NCI-H1694 (cell line): ENCODE measurements at places on chromosomes 2 and 18.

DNA sequence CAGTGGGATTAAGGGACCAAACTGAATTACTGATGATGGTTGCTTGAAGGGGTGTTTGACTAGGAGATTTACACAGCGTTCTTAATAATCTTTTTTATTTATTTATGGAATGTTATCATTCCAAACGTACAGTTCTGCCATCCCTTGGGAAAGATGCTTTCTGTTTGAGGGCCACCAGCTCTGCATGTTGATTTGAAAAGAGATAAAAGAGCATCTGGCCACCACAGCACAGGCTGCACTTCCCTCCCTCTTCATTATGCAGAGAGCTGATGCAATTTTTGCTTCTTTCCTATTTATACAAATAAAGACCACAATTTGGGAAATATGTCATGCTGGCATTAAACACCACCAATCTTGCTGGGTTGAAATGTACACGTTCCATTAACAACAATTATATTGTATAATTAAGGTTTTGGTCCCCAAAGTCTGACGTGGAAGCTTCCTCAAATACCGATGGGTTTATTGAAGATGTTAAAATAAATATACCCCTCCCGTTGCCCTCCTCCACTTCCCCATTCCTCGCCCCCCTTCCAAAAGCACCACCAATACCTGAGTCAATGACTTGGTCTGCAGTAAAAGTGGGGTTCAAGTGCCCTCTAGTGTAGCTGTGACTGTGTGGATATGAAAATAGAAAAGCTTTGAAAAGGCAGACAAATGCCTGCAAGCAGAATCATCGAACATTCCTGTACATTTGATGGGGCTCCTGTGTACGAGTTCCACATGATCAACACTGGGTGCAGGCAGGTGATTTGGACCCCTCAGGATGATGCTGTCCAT is 211.9 kb downstream of the HRH4 start:
- peak; percentile 10 for DNase-seq

GRCh38 chr2:3323360-3324035 is 54.1 kb downstream of the EIPR1 start:
- DNase-seq, result no peak

DNA sequence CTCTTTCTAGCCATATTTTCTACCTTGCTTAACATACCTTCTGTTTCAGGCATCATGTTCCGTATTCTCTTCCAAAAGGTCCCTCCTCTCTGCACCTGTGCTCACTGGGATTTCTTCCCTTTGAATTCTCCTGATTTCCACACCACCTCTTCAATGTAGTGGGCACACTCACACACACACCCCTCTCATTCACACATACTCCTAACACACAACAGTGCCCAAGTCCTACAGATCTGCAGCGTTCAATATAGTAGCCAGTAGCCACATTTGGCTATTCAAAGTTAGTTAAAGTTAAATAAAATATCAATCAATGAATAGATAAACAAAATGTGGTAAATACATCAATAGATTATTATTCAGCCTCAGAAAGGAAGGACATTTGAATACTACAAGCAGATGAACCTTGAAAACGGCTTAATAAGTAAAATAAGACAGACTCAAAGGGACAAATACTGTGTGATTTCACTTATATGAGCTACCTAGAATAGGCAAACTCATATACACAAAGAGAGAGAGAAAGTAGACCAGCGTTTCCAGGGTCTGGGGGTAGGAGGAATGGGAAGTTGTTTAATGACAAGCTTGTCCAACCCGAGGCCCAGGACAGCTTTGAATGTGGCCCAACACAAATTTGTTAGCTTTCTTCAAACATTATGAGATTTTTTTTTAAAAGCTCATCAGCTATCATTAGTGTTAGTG is 34.4 kb downstream of the MYCN start:
- no peak for DNase-seq

DNA sequence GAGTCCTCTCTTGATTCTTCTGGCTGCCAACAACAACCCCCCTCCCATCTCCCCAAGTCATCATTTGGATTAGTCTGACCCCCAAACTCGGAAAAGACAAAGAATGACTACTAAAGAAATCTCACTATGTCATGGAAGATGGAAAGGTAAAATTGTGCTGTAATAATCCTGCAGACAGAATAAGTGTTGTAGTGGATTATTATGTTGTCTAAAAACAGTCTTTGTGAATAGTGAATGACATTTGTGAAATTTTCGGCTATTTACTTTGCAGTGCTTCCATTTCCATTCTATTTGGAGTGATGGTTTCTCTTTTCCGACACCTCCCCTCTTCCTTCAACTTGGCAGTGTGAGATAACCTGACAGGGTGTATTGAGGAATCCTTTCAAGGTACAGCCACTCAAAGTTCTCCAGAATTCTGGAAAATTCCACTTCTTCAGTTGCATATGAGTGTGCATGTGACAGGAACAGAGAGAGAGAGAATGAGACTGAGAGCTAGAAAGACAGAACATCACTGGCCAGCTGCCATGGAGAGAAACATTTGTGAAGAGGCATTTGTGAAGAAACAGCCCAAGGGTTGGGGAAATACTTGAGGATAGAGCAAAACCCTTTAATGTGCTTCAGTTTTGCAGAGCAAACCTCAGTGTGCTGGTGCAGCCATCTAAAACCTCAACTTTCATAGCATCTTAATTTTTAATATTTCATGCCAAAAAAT is 141.9 kb upstream of the DLX2 start:
- DNase-seq, result no peak

- no peak for DNase-seq
Measured at GRCh38 chr2:227629435-227629834, 12.1 kb downstream of the SCYGR4 start.

DNA sequence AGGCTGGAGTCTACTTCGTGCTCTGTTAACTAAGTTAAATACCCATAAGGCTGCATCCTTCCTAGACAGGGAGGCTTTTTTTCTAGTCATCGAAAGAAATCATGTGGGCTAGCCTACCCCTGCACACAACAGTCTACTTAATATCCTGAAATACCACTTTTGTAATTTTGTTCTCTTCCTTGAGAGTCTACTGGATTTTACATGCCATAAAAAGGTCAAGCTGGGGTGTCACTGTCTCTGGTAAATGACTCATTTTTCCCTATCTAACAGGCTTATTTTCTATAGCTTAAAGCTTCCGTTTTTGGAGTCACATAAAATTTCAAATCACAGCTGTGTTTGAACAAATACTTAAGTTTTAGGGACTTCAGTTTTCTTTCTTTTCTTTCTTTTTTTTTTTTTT is 10.7 kb upstream of the STAM2 start:
- no peak for DNase-seq

DNA sequence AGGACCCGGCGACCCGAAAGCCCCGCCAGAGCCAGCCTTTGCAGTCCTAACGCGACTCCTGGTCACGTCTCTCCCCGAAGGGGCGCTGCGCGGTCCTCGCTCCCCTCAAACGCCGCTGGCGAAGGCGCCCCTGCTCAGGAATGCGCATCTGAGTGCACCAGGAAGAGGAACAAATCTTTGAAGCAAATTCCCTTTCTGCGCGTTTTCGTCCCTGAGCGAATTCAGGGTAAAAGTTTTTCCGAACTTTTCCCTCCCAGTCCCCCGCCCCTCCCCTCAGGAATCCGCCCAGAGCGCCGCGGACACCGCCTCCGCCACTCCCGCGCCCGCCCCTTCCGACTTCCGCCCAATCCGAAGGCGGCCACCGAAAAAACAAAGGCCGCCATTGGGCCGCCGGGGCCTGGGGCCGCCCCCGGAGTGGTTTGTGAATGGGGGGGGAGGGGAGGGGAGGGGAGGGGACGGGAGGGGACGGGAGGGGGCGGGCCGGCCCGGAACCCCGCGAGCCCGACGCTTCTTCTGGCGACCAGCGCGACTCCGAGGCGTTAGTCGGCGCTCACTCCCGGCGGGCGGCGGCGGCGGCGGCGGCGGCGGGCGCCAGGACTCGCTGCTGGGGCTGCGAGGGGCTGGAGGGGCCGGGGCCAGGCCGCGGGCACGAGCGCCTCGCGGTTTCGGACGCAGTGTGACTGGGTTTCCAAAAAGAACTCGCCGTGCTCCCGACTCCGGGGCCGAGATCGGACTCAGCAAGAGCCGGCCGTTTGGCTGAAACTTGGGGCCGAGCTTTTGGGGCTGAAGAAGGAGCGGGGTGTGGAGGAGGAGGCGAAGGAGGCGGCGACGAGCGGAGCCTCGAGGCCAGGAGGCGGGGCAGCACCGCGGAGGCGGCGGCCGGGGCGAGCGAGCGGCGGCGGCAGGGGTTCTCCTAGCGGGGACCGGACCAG is at the start of gene FZD7:
Gene FZD7, plus strand, starts transcription at position 539 of the 932 bp plus-strand sequence. CDS start 793 bp downstream, outside the sequence.
- peak; percentile 32 for DNase-seq

GRCh38 chr2:153106802-153107477 is 371.6 kb downstream of the RPRM start:
- DNase-seq, result no peak

DNA sequence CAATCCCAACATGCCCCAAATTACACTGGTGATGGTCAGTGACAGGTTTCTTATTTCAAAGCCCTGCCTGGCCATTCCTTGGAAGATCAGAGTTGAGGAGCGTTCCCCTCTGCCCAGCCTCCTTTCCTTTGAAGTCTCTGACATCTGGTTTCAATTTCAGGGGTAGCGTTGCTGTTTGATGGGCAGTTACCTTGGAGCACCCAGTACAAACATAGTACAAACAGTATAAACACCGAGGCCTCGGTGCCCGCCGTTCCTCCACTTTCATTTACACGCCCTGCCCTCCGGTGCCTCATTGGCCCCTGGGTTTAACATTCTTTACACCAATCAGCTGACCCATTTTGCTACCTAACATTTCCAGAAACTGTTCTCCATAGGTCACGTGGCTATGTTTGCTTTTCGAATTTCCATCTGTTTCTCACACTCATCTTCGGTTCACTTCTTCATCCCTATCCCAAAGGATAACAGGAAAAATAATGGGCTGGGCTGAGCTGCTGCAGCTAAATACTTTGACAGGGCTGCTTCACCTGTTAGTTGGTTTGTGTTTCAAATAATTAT is 65.6 kb downstream of the NRP2 start:
- DNase-seq, result no peak

GRCh38 chr2:60413069-60413813 is 140.2 kb downstream of the BCL11A start:
- DNase-seq, result no peak

- DNase-seq, result no peak
Measured at GRCh38 chr18:35463050-35463449, 34.7 kb downstream of the INO80C start.

- peak; percentile 8 for DNase-seq
Measured at GRCh38 chr18:2223849-2224248, 347.5 kb downstream of the METTL4 start.

DNA sequence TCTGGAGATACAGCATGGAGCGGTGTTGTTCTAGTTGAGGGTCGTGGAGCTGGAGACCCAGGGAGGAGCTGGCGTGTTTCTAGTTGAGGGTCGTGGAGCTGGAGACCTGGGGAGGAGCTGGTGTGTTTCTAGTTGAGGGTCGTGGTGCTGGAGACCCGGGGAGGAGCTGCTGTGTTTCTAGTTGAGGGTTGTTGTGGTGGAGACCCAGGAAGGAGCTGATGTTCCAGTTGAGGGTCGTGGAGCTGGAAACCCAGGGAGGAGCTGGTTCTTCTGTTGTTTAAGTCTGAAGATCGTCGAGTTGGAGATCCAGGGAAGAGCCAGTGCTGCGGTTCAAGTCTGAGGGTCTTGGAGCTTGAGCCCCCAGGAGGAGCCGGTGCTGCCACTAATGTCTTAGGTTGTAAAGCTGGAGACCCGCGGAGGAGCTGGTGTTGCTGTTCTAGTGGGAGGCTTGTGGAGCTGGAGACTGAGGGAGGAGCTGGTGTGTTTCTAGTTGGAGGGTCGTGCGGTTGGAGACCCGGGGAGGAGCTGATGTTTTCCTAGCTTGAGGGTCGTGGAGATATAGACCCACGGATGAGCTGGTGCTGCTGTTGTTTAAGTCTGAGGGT is 155.3 kb downstream of the RTP5 start:
- DNase-seq, result no peak

DNA sequence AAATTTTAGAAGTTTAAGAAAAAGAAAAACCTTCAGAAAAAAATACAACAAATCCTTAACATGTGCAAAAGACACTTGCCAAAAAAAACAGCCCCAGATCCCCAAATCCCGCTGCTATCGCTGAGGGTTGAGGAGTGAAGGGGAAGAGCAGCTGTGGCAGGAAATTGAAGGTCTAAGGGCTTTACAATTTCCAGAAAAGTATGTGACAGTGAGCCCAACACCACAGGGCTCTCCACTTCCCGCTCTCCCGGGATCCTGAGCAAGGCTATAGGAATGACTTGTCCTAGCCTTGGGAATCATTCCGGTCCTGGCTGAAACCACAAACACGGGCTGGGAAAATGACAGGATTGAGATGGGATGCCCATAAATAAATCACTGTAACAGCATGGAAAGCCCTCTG is 191.4 kb downstream of the TMEM163 start:
- DNase-seq, result no peak

DNA sequence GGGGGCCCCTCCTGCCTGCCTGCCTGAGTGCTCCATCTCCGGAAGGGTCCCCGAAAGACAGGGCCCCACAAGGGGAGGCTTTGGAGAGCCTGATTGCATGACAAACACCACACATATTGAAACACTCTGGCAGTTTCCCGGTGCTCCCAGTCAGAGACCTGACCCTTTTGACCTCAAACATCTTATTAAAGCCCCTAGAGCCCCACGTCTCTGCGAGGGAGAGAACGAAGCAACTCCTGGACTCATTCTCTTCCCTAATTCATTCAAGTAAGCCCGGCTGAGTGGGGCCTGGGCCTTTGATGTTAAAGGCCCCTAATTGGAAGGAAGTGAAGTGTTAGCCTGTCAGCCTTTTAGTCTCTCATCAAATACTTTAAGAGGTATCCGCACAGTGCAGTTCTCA is 335.6 kb downstream of the CYRIA start:
- DNase-seq, result no peak

- no peak for DNase-seq
Measured at GRCh38 chr2:213740453-213740852, 456.2 kb downstream of the SPAG16 start.

- DNase-seq, result no peak
Measured at GRCh38 chr18:47260120-47260923, 8.9 kb upstream of the SKOR2 start.

- no peak for DNase-seq
Measured at GRCh38 chr18:13019301-13019700, 28.1 kb downstream of the CEP192 start.

DNA sequence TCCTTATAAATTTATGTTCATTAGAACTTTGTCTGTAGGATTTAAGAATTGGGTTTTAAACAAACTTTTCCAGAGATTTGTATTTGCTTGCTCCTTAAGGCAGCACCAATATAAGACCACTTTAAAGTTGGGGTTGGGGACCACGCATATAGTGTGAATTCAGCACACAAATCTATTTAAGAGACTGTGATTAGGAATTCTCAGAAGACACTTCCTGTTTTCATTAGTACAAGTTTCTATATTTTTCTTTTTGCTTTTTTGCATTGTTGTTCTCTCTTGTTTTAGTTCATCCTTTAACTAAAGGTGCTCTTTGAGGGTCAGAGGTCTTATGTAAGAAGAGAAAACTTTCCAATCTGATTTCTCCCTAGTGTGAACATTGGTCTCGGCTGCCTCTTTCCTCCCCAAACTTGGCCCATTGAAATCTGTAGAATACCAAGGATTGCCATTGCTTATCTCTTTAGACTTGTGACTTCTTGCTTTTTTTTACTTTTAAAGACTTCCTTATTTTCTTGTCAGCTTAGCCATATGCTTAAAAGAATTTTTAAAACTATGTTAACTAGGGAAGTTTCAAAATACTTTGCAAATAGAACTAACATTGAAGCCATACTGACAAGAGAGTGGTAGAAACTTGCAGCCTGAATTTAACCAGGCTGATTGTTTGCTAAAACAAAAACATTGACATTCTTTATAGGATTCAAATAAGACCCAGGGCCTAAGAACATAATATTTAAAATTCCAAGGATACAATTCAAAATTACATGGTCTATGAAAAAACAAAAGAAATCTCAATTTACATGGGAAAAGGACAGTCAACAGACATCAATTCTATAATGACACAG is 264.1 kb upstream of the FN1 start:
- no peak for DNase-seq

- no peak for DNase-seq
Measured at GRCh38 chr18:48620071-48620470, 81.2 kb downstream of the CTIF start.
